ENCODE measurements at places on chromosomes 12 and 14.

DNA sequence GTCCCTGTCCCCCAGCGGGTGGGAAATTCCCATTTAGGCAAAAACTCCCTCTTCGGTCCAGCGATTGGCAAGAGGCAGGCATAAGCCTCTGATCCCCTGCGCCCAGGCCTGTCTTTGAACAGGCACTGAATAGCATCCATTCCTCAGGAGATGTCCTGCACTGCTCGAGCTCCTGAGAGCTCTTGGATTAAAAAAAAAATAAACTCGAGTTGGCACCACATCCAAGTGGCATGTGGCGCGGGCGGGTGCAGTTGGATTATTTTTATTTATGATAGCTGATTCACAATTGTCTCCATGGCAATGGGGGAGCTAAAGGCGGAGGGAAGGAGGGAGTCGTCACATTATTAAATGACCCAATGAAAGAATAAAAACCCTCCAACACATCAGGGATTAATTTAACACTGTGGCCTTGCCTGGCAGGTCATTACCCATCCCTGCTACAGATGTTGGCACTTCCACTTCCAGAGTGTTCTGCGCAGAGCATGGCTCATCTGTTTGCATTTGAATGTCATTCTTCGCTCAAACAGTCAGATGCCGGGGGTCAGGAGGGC, 207.2 kb downstream of the AACS start:
- DNase-seq, result no peak

GRCh38 chr12:100752841-100753240, 41.7 kb upstream of the ANO4 start:
- DNase-seq, result no peak

DNA sequence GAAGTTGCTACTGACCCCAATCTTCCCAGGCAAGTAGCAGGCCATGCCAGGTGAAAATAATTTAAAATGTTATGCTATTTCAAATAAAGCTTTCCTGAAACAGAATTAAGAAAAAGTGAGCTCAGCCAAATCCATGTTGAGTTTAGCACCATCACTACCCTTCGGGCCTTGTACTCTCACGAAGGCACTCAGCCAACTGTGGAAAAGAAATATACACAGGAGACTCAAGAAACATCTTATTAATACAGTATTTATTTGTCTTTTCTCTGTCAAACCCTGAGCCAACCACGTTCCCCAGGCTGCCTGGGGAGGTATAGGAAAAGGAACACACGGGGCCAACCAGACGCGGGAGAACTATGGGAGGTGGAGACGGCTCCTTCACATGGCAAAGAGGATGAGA, 10.9 kb downstream of the ATP5MC2 start:
- DNase-seq, result no peak

DNA sequence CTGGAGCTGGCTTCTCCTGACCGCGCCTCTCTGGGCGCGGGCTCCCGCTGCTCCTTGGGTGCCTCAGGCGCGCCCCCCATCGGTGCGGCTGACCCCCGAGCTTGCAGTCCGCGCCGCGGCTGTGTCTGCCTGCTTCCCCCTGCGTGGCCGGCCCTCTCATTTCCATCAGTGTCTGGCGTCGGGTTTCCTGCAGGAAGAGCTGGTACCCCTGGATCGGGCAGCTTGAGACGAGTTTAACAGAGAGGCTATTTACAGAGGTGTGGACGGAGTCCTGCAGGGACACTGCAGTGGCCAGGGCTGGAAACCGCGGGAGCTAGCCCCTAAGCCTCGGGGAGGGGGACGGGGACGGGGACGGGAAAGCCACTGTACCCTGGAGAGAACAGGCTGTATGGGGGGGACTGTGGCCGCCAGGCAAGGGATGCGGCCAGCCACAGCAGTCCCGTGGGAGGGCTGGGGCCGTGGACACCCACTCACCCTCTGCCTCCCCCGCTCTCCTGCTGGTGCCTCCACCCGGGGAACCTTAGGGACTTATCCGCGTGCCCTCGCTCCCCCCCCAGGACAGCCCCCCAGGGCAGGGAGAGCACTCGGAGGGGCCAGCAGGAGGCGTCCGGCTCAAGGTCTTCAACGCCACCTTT, 3.7 kb upstream of the CACNA2D4 start:
- DNase-seq, result no peak

GRCh38 chr14:52266179-52266578, 1.3 kb upstream of the PTGDR start:
- DNase-seq, result peak; percentile 96

DNA sequence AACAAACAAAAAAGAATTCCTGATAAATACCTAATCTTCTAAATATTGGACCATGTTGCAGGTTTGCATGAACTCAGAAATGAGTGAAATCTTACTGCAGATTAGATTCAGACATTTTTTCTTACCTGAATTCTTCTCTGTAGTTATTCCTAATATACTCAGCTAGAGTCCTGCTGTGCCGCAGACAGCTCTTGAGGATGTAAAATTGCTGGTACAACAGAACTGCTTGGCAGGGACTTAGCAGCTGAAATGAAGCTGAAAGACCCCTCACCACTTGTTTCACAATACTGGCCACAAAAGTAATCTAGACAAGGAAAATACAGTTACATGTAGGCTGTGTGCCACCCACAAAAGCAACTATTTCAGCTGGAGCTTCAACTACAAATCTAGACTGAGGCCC, 48.3 kb upstream of the KICS2 start:
- no peak for DNase-seq

GRCh38 chr14:96191841-96192462, 12.7 kb upstream of the BDKRB2 start:
- no peak for DNase-seq

DNA sequence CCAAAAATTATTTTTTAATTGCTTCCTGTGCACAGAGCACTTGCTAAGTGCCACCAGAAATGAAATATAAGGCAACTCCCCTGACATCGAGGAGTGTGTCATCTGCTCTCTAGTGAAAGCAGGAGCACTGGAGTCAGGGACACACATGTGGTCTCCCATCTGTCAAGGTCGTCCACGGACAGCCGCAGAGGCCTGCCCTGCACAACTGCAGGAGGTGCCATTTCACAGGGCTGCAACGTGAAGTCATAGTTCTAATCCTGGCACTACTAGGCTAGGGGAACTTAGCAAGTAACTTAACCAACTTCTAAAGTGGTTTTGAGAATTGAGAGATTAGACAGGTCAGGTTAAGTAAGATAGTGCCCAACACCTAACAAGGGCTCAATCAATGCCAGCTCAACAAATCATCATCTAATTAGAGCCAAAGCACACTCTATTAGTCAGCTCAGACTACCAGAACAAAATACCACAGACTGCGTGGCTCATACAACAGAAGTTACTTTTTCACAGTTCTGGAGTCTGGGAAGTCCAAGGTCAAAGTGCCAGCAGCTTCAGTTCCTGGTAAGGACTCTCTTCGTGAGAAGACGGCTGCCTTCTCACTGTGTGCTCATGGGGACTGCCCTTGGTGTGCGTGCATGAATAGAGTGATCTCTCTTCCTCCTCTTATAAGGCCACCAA, 30.7 kb downstream of the FOXN3 start:
- no peak for DNase-seq

- DNase-seq, result peak; percentile 81
Observed at GRCh38 chr12:48903363-48903981, 21.8 kb downstream of the FKBP11 start.

- peak; percentile 67 for DNase-seq
Observed at GRCh38 chr12:24845615-24846014, 103.3 kb downstream of the BCAT1 start.

DNA sequence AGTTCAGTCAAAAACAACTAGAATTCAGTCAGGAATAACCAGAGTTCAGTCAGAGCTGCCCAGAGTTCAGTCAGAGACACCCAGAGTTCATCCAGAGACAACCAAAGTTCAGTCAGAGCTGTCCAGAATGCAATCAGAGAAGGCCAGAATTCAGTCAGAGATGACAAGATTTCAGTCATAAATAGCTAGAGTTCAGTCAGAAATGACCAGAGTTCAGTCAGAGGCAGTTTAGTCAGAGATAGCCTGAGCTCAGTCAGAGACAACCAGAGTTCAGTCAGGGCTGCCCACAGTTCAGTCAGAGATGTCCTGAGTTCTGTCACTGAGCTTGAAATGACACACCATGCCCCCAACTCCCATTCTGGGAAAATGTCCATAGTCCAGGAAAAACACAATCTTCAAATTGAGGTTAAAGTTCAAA, 1102.8 kb downstream of the BCL11B start:
- no peak for DNase-seq

DNA sequence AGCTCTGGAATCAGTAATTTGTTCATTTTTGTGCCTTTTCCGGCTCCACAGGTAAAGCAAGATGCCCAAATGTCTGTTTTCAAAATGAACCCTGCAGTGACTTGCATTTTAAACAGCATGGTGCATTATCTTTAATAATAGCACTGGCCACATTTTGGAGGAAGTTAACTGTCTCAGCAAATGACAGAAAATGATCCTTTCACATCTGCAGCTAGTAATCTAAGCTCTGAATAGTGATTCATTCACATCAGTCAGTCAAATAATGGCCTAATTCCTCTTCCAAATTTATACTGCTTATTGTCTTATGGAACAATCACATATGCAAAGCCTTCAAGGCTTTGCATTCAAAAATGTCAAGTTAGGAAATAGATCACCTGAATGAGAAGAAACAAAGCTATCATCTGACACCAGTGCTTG, 75.6 kb downstream of the PPM1H start:
- DNase-seq, result no peak

DNA sequence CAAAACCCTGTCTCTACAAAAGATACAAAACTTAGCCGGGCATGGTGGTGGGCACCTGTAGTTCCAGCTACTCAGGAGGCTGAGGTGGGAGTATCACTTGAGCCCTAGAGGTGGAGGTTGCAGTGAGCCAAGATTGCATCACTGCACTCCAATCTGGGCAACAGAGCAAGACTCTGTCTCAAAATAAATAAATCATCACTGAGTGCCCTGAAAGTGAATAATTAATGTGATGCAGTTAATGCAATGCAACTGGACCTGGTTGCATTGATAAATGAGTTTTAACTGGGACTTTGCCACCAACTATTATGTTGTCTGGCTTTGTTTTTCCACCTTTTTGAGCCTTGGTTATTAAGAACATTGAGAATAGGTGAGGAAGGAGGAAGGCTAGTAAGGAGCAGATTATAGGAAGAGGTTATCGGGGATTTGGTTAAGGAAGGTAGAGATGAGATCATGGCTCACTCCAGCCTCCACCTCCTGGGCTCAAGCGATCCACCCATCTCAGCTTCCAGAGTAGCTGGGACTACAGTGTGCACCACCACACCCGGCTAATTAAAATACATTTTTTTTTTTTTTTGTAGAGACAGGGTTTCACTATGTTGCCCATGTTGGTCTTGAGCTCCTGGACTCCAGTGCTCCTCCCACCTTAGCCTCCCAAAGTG, 8.0 kb downstream of the BORCS5 start:
- DNase-seq, result no peak

DNA sequence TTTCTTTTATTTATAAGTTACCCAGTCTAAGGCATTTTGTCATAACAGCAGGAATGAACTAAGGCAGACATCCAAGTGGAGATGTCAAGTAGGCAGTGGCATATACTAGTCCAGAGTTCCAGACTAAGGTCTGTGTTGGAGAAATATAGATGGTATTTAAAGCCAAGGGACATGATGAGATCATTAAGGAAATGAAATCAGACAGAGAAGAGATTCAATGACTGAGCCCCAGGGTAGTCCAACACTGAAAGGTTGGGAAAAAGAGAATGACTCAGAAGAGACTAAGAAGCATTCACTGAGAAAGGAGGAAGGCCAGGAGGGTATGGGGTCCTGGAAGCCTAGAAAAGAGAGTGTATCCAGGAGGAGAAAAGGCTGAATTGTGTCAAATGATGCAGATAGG, 442.2 kb upstream of the CCDC196 start:
- peak; percentile 31 for DNase-seq

DNA sequence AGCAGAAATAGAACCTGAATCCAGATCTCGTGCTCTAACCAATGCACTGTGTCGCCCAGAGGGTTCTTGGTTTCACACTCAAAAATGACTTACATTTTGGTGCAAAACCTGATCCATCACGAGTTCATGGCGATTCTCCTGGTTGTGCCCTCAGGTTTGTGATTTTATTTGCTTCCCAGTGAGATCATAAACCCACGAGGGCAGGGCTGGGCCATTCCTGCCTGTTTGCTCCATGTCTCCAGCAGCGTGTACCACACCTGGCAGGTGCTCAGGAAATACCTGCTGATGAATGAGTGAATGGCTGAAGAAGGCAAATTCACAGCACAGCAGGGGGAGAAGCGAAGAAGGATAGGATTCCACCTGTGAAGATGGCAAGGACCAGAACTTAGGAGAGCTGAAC, 9.4 kb downstream of the ACACB start:
- DNase-seq, result no peak
